GM13977 (cell line): ENCODE measurements at places on chromosomes 11 and 22.
A peak's percentile ranks its signal among the peaks of the same experiment; 100 is the strongest.

GRCh38 chr22:48313175-48313830 lies 1514.4 kb downstream of the BRD1 start:
- DNase-seq: no peak

DNA sequence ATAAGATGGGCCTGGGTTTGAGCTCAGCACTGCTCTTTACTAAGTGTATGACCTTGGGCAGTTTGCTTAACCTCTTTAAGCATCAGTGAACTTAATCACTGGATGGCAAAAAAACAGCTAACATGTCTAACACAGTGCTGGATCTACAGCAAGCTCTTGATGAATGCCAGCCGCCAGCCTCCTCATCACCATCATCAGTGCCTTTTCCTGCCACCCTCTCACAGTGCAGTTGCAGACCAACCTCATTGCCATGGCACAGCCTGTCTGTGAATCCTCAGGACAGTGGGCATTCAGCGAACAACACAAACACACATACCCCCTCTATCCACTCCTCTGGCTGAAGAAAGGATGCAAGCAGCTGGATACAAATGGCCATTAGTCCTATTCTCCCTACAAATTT lies 133.0 kb downstream of the OPCML start:
- no peak for DNase-seq

- DNase-seq: no peak
These were observed 6.0 kb downstream of the SYN3 start for GRCh38 chr22:33051960-33052839.

DNA sequence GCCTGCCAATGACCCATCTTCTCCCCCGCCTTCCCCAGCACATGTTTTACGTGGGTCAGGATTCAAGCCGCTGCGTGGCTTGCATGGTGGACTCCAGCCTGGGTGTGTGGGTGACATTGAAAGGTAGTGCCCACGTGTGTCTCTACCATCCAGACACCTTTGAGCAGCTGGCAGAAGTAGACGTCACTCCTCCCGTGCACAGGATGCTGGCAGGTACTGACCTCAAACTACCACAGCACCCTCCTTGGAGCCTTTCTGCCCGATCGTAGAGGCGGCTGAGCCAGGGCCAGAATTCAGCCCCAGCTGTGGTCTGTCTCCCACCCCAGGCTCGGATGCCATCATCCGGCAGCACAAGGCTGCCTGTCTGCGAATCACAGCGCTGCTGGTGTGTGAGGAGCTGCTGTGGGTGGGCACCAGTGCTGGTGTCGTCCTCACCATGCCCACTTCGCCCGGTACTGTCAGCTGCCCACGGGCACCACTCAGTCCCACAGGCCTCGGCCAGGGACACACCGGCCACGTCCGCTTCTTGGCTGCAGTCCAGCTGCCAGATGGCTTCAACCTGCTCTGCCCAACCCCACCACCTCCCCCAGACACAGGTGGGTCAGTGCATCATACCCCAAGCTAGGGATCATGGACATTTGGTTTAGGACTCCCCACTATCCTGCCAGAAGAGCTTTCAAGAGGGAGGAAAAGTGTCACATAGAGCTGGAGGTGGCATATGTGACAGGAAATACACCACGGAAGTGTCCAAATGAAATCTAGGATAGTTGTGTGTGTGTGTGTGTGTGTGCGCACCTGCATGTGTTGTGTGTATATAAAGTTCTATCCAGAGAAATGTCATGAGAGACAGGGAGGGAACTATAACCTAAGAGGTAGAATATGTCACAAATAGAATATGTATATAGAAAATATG lies 10.6 kb upstream of the RELT start:
- DNase-seq: no peak

- DNase-seq: no peak
These were observed 19.1 kb downstream of the TAB1 start for GRCh38 chr22:39418696-39419095.

DNA sequence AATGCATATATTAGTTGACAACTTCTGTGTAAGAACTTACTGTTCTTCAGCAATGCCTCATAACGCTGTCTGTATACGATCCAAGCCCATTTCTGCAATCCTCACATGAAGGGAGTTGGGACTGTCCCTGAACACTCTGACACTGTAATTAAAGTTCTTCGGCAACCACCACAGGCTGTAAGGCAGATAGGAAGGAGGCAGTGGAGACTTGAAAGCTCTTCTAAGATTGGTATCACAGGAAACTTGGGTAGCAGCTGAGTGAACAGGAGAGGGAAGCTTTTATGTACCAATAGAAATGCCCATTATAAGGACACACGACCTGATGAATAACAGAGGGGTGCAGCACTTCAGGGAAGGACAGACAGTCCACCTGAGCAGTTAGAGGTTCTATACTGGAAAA lies 12.0 kb upstream of the GAB2 start:
- no peak for DNase-seq

DNA sequence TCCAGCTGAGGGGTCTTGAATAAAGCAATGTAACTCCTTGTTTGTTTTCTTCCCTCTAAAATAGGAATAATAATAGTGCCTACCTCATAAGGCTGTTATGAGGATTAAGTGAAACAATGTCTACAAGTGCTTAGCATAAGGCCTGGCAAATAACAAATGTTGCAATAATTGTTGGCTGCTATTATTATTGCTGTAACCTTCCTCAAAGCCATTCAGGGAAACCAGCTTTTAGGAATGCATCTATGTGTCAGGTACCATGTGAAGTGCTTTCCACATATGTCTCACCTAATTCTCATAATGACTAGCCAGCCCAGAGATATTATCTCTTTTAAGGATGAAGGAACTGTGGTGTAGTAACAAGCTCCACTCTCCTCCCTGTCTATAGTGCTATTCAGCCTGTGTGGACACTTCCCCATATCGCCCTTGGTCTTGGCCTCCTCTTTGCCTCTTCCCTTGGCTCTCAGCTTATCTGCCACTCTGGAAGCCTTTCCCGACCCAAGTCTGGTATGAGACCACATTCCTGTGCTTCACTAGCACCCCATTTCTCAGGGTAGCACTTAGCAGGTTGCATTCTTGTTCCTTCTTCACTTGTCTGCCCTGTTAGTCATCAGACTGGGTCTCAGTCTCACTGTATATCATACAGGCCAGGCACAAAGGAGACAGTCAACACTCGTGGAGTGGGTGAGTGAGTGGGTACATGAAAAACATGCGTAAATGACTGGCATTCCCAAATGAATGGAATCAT lies 23.8 kb downstream of the CSNK2A3 start:
- DNase-seq: no peak

DNA sequence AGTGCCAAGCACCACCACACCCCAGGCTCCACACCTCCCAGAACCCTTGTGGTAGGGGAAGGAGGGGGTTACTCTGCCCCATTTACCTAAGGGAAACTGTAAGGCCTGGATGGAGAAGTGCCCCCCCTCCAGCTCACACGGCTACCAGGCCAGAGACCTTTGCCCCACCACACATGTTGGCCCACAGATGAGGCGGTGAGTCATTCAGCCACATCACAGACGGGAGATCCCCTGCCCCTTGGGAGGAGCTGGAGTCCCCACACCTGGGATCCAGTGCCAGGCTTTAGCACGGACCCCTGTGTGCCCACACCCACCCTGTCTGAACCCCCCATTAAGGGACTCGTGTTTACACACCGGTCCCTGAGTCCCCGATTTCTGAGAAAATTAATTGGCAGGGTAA lies 24.9 kb downstream of the CDKN1C start:
- DNase-seq: peak; percentile 67

GRCh38 chr11:69207165-69207889 lies 51.6 kb downstream of the SMIM38 start:
- DNase-seq: no peak

DNA sequence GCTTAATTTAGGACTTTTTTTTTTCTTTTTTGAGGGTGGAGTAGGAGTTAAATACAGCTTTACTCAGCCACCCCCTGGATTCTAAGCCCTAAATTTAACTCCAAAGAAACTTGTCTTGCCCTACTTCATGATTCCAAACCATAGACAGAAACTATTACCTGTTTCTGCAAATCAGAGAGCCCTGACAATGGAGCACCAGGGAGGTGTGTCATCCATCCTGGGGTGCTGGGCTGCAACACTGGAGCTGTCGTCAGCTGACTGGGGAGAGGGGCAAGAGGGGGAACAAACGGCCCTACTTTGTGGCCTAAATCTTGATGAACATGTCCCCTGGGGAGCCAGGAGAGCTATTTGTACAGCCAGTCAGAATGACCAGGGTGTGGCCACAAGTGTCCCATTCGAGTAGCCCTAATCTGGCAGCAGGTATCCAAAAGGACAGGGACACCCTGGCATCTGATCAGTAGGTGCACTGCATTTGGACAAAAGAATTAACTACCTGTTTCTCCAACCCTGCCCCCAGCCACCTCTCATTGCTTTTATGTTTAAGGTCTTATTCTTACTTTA lies 50.8 kb downstream of the PLEKHA7 start:
- no peak for DNase-seq

GRCh38 chr11:84608837-84609196 lies 1018.3 kb downstream of the DLG2 start:
- DNase-seq: no peak
